ENCODE measurements at places on chromosomes 6 and 20.
A peak's percentile ranks its signal among the peaks of the same experiment; 100 is the strongest.

GRCh38 chr6:107641500-107641941 lies 151.6 kb downstream of the SOBP start:
- DNase-seq: no peak

- DNase-seq: peak; percentile 74
Measured at GRCh38 chr6:143283887-143284645, 166.4 kb downstream of the ADAT2 start.

- peak; percentile 3 for DNase-seq
Measured at GRCh38 chr6:145276756-145277155, 458.6 kb downstream of the EPM2A start.

DNA sequence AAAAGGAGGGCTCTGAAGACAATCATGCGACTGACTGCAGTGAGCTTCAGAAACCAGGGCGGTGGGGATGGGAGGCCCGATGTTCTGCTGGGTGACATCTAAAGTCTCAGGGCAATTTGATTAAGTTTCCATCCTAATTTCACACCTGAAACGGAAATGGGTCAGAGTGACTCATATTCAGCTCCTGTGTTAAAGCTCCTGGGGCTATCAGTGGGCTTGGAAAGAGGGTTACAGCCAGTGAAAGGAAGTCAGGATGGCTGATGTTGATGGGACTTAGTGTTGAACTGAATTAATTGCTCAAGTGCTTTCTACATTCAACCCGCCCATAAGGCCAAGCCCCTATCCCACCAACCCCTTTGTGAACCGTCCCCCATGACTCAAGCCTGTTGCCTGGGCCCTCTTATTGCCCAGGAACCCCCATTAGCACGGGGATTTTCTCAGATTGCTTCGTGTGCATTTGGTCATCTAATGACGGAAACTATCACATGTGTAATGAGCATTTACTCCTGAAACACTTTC lies 47.1 kb upstream of the TBC1D7 start:
- no peak for DNase-seq

- no peak for DNase-seq
Measured at GRCh38 chr6:25619217-25619616, 32.8 kb upstream of the SCGN start.

DNA sequence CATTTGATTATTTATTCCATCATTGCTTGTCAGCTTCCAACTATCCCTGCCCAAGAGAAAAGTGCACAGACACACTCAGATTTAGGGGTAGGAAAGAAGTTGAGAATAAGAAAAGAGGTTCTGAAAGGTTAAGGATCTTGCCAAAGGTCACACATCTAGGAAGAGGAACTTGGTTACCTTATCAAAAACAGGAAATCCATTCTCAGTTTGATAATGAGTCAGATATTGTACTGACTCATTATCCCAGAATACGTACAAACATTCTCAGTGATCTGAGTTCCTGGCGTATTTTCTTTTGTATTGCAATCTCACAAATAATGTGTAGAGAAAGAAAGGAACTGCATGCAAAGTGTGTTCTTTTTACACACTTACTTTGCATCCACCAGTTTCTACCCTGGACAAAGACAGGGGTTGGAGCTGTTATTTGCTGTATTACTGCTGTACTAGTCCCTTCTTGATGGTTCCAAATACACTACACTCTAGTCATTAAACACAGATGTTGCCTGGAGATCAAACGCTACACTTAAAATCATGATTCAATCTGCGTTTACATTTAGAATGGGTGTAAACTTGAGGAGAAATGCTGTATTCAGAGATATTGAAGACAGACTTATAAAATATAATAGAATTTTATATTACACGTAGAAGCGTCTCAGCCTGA lies 545.7 kb downstream of the PRKN start:
- no peak for DNase-seq

DNA sequence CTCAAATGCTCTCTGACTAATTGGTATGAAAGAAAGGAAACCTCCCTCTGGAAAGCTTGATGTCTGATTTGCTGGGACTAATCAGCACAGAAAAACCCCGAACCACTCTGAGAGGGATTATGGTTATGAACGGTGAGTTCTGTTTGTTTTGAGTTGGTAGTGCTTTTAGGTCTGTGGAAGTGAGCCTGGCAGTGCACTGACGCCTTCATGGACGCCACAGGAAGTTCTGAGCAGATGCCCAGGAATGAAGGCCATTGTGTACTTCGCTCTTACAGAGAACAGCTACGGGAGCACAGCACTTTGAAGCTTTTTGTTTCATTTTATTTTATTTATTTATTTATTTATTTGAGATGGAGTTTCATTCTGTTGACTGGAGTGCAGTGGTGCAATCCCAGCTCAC lies 754.1 kb downstream of the QKI start:
- no peak for DNase-seq

DNA sequence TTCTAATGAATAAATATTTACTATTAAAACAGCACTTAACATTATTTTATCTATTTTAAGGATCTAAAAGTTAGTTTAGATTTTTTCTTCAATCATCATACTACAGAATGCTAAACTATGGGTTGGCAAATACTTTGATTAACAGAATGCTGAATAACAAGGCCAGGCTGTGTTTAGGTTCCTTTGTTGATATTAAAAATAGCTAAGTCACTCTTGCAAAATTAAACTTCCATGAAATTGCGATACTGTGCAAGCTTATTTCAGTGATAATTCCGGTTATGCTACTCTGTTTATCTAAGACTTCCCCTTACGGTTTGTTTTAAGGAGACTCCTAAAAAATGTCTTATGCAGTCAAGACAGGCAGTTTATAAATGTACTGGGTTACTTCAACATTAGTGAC lies 2.8 kb downstream of the RNF24 start:
- DNase-seq: peak; percentile 95

- peak; percentile 65 for DNase-seq
Measured at GRCh38 chr6:167058261-167058660, 59.1 kb downstream of the CEP43 start.

- no peak for DNase-seq
Measured at GRCh38 chr6:44261581-44261980, 3.8 kb downstream of the NFKBIE start.

DNA sequence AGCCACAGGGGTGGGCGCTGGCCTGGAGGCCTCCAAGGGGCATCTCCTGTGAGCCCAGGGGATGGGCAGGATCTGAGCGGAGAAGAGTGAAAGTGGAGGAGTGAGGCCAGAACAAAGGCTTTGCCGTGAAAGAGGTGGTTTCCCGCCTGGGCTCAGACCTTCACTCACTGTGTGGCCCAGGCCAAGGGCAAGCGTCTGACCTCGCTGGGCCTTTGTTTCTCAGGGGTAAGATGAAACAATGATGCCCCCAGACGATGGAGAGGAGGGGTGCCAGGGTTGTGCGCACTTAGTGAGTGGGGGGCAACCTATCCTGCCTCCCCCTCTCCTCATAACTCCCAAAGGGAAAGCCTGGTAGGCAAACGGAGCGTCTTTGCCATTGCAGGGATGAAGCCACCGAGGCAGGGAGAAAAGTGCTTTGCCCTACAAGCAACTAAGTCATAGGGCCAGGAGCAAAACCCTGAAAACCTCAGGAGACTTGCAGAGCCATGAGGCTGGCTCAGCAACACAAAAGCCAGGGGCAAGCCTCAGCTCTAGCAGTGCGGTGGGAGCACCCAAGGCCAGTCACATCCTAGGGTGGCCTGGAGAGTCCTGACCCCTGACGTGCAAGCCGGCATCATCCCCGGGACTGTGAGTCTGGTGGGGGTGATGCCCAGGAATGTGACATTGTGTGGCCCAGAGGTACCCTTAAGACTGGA lies 897 bp upstream of the STMN3 start:
- DNase-seq: no peak

DNA sequence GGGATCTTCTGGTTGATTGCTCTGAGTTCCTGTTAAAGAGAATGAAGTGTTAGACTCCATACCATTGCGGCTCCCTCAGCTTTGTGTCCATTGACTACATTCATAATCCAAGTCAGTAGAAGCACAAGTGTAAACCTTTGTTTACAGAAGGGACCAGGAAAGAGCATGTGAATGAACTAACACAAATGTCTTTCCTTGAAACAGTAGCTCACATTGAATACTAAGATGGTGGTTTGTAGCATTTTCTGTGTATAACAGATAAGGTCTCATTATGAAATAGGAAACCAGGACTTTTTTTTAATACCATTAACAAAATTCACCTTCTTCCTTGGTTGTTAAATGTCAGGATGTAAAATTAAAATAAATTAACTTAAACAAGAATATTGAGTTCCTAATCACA lies 8.4 kb downstream of the STXBP5 start:
- DNase-seq: no peak

- no peak for DNase-seq
Measured at GRCh38 chr6:129181001-129181400, 298.1 kb downstream of the LAMA2 start.

GRCh38 chr20:19921284-19921793 lies 95.8 kb upstream of the NAA20 start:
- no peak for DNase-seq

GRCh38 chr6:37242429-37243052 lies 15.0 kb upstream of the TBC1D22B start:
- DNase-seq: peak; percentile 99

DNA sequence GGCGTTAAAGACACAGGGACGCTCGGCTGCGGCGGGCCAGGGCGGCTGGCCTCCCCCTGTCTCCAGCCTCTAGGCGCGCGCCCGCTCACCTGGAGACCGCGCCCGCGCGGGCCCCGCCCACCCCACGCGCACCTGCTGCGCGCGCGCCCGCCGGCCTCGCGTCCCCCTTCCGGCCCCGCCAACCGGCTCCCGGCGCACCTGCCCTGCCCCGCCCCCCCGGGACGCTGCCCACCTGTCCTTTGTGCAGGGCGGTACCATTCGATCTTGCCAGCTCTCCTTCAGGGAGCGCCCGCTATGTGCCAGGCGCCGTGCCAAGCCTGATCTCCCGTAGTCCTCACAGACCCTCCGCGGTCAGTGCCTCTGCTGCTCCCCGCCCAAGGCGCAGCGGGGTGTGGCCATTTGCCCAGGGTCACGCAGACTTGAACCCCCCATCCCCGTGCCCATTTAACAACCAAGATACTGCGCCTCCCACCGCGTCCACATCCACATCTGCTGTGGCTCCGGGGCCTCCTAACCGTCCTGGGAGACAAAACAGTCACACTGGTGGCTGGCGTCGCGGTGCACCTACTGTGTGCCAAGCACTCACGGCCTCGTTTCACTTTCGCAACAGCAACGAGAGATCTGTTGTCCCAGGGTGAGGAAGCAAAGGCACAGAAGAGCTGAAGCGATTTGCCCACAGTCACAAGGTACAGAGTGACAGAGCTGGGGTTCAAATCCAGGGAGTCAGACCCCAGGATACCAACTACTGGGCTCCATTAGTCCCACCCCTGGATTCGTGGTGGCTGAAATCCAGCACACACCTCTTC lies 48.1 kb downstream of the NOL4L start:
- no peak for DNase-seq

- DNase-seq: no peak
Measured at GRCh38 chr20:43863330-43863729, 51.3 kb upstream of the TOX2 start.

- DNase-seq: peak; percentile 69
Measured at GRCh38 chr20:49584418-49585382, 16.8 kb upstream of the PTGIS start.

DNA sequence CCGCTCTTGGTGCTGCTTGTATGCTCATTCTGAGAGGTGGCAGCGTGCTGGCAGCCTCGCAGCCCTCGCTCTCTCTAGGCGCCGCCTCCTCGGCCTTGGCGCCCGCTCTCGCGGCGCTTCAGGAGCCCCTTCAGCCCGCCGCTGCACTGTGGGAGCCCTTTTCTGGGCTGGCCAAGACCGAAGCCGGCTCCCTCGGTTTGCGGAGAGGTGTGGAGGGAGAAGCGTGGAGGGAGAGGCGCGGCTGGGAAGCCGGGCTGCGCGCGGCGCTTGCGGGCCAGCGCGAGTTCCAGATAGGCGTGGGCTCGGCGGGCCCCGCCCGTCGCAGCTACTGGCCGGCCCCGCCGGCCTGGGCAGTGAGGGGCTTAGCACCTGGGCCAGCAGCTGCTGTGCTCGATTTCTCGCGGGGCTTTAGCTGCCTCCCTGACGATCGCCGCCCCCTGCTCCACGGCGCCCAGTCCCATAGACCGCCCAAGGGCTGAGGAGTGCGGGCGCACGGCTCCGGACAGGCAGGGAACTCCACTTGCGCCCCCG lies 19.5 kb upstream of the FAM8A1 start:
- DNase-seq: peak; percentile 37

GRCh38 chr6:89888871-89889270 lies 5.4 kb upstream of the GJA10 start:
- no peak for DNase-seq

GRCh38 chr20:53245574-53245973 lies 273.4 kb downstream of the TSHZ2 start:
- DNase-seq: no peak

DNA sequence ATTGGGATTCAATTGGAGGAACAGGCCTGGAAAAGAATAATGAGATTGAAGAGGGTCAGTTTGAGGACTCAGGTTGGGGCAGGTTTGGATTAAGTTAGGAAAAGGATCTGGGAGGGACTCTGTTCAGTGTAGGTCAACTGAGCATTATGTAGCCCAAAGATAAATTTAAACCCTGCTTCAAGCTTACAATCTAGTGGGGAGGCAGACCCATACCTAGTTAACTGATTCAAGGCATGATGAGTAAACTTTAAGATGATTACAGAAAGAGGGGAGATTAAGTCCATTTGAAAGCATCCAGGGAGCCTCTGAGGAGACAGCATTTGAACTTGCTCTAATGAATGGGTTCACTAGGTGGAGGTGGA lies 11.4 kb upstream of the LTA start:
- no peak for DNase-seq

GRCh38 chr6:142510211-142510610 lies 208.4 kb downstream of the ADGRG6 start:
- DNase-seq: no peak

DNA sequence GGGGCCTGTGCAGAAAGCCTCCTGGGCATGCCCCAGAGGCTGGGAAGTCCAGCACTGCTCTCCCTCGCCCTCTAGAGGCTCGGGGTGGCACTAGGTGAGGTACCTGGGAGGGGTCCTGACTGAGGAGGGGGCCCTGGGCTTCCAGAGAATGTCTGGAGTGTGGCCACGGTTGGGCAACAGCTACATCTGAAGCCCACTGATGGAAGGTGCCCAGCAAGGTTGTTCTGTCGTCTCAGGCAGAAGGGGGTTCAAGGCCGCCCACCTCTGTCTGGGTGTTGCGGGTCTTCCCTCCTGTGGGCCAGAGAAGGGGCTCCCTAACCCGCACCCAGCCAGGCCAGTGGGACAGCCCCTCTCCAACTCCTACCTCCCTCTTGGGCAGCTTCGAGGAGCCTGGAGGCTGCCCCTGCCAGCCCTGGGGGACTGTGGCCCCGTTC lies 11.4 kb upstream of the VEGFA start:
- DNase-seq: no peak

DNA sequence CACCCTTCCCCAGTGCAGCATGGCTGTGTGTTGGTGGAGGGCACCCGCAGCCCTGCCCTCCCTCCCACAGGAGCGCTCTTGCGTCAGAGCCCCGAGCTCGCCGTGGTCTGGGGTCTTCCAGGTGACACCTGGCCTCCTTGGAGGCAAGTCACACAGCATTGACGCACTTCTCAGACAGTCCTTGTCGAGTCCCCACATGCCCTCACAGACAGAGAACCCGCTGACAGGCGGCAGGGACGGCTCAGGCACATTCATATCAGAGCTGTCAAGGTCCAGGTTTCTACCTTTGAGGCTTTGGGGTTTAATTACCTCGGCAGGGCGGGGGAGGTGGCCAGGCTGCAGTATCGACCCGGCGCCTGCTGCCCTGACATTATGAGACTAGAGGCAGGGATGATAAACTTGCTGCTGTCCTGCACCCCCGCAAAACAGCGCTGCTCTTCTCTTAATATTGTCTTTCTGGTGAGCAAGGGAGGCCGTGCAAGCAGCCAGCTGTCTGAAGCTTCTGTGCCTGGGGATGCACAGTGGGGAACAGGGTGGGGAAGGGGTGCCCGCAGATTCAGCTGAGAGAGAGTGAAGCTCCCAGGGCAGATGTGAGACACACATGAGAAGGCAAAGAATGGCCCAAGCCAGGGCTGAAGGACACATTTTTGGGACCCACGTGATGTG lies 4.7 kb downstream of the NPEPL1 start:
- DNase-seq: no peak
